ENCODE measurements at places on chromosomes 4 and X. TPM values are rescaled to one million over a fixed set of nuclear protein-coding genes. Genes with fewer than 3 reads are reported as not detected.

NLGN4X gene
- polyA plus RNA-seq, result not detected

GAGE2A gene
- not detected for polyA plus RNA-seq

DNA sequence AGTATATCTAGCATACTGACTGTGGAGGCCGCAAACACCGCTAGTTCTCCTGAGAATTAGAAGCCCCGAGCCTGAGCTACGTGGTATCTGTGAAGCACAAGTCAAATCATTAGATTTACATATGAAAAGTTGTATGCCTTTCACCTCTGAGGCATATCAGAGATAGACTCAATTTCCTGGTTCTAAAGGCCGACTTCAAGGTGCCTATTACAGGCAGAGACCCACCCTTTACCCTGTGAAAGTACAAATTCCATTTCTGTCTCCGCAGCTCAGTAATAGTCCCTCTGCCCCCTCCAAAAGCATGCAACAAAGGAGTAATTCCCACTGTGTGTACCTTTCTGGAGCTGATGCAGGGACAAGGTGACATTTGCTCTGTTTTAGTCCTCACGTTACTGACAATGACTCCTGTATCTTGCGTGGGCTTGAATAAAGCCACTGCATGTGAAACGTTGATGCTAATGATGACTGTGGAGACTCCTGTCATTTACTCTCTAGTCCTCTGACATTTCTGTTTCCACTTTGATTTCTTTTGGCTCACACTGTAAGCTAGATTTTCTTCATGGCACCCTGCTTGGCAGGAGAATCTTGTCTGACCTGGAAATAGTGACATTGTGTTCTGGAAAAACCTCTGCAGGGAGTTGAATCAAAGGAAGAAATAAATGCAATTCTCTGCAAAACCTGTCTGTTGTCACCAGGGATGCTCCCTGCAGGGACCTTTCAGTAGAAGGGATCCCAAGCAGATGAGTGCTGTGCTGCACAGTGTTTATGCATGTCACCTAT lies 273.2 kb upstream of the EMCN start:
- no peak overlapping the region for H3K4me3 ChIP-seq
- no peaks in the 10 kb centered on the region for H3K36me3 ChIP-seq
- H3K27me3 ChIP-seq, result no peaks in the 10 kb centered on the region
- H3K27ac ChIP-seq, result no peak overlapping the region
- H3K4me1 ChIP-seq, result no peaks in the 10 kb centered on the region

DNA sequence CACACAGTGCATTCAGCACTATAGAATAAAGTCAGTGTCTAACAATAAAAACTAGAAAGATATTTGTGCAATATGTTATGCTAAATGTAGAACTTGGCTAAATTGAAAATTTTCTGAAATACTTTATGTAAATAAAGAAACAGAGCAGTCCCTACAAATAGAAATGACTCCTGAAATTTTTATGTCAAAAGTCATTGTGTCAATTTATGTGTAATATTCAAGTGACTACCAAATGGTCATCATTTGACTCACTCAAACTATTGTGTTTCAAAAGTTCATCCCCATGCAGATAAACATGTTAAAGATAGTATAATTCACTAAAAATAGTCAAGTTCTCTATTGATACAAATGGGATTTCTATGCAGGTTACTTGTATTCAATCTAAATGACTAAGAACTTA lies 17.9 kb downstream of the LRBA start:
- H3K4me3 ChIP-seq, result no peak overlapping the region
- H3K4me1 ChIP-seq, result peaks cover 3% of the 10 kb centered on the region
- no peak overlapping the region for H3K27ac ChIP-seq
- no peaks in the 10 kb centered on the region for H3K27me3 ChIP-seq
- H3K36me3 ChIP-seq, result no peaks in the 10 kb centered on the region

- no peak for DNase-seq
- H3K4me3 ChIP-seq, result no peak overlapping the region
- H3K4me1 ChIP-seq, result no peaks in the 10 kb centered on the region
- H3K36me3 ChIP-seq, result peaks cover 2% of the 10 kb centered on the region
- H3K27me3 ChIP-seq, result no peaks in the 10 kb centered on the region
- H3K27ac ChIP-seq, result no peak overlapping the region
Measured at GRCh38 chr4:48620093-48620492, 130.0 kb downstream of the ZAR1 start.

DNA sequence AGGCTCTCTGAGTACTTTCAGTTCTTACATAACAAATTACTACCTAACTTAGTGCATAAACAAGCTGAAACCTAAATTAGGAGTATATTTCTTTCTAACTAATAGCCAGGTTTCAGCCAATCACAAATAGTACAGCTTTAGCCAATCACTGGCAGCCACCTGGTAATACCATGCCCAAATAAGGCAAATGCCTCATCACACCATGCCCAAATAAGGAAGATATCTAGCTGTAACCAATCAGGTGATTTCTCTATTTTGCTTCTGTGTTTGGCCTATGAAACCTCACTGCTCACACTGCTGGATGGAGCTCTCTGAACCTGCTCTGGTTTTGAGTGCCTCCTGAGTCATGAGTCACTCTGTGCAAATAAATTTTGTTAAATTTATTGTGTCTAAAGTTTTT lies 113.5 kb downstream of the DDIT4L start:
- H3K4me3 ChIP-seq, result no peak overlapping the region
- no peaks in the 10 kb centered on the region for H3K36me3 ChIP-seq
- no peaks in the 10 kb centered on the region for H3K4me1 ChIP-seq
- DNase-seq, result no peak
- H3K27ac ChIP-seq, result no peak overlapping the region

- no peaks in the 10 kb centered on the region for H3K27me3 ChIP-seq
- H3K4me3 ChIP-seq, result no peak overlapping the region
- no peak for DNase-seq
- H3K4me1 ChIP-seq, result no peaks in the 10 kb centered on the region
Measured at GRCh38 chr4:79083406-79084010, 144.3 kb upstream of the PAQR3 start.

GRCh38 chrX:39619182-39620009 lies 478.4 kb downstream of the BCOR start:
- DNase-seq, result no peak
- H3K4me1 ChIP-seq, result peaks cover 6% of the 10 kb centered on the region
- no peak overlapping the region for H3K27ac ChIP-seq
- H3K4me3 ChIP-seq, result no peak overlapping the region

DNA sequence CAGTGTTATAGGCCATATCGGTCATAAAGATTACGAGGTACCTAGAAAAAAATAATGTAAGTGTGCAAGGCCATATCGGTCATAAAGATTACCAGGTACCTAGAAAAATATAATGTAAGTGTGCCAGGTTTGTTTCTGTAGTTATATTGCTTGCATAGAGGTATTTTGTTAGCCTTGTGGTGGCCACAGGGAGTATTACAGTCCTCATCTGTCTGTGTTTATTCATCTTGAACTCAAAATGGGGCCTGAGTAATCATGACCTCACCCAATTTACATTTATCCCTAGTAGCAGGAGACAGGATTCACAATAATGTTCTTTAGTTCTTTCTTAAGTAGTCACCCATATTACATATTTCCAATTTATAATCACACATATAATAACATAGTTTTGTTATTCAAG lies 459.7 kb downstream of the MID1IP1 start:
- H3K4me3 ChIP-seq, result no peak overlapping the region
- H3K4me1 ChIP-seq, result no peaks in the 10 kb centered on the region
- no peak overlapping the region for H3K27ac ChIP-seq
- no peaks in the 10 kb centered on the region for H3K27me3 ChIP-seq

DNA sequence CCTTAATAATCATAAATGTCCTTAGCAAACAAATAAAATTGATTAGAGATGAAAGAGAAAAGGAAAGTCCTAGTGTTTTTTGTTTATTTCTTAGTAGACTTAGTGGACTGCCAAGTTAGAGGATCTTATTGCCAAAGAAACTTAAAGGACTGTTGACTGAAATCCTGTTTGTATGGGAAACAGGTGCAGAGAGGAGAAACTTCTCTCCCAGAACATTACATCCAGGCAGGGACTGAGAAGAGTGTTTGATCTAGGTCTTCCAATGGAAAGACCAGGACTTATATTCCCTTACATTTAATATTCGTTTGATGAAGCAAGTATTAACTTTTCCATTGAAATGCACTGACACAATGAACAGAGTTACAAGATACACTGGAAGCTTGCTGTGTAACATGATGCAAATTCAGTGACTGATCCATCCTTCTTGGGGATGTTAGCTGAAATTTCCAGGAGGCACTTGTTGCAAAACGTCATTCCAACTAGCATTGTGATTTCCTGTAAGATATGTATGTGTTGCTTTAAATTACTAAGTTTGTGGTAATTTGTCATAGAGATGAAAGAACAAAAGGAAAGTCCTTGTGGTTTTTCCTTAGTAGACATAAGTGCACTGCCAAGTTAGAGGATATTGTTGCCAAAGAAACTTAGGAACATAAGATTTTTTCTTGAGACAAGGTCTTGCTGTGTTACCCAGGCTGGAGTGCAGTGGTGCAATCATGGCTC lies 505.6 kb downstream of the STIM2 start:
- H3K27me3 ChIP-seq, result no peaks in the 10 kb centered on the region
- no peak for DNase-seq
- H3K27ac ChIP-seq, result no peak overlapping the region
- H3K36me3 ChIP-seq, result no peaks in the 10 kb centered on the region
- no peak overlapping the region for H3K4me3 ChIP-seq
- no peaks in the 10 kb centered on the region for H3K4me1 ChIP-seq

GRCh38 chrX:93791304-93791703 lies 117.3 kb downstream of the FAM133A start:
- no peaks in the 10 kb centered on the region for H3K36me3 ChIP-seq
- no peaks in the 10 kb centered on the region for H3K27me3 ChIP-seq
- no peak overlapping the region for H3K4me3 ChIP-seq
- H3K27ac ChIP-seq, result no peak overlapping the region
- H3K4me1 ChIP-seq, result no peaks in the 10 kb centered on the region

DNA sequence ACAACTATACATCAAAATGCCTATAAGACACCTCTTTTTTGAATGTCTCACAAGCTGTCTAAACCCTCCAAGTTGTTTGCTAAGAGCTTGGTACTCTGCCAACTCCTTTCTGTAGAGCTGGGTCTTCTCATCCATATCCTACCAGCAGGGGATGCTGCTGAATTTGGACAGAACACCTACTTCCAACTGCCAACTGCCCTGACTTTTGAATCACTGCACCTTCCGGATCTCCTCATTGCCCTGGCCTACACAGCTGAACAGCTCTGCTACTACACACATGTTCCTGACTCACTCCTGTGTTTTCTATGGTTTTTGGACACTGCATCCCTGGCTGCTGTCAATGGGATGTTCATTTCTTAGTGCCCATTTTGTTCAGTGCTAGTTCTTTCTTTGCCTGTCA lies 18.7 kb downstream of the FAM184B start:
- H3K27ac ChIP-seq, result no peak overlapping the region
- H3K27me3 ChIP-seq, result no peaks in the 10 kb centered on the region
- DNase-seq, result no peak
- H3K4me1 ChIP-seq, result no peaks in the 10 kb centered on the region
- no peak overlapping the region for H3K4me3 ChIP-seq

DNA sequence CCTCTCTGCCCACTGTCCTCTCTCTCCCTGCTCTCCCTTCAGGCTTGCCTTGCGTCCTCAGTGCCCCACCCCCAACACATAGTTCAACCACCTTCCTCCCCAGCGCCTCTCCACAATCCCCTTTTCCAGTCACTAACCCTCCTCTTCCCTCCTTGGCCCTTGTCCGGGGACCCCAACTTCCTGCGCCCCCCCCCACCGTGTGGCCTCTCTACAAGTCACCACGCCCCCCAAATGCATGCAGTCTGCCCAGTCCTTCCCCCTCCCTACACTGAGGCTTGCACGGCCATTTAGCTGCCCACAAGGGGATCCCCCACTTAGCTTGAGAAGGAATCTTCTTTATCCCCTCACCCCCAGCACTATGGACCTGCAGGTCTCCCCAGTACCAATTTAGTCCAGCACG lies 569 bp downstream of the CXCR3 start:
- H3K27ac ChIP-seq, result peak overlapping the region; percentile 90
- peaks cover 33% of the 10 kb centered on the region for H3K4me1 ChIP-seq
- H3K4me3 ChIP-seq, result peak overlapping the region; percentile 69
- H3K36me3 ChIP-seq, result no peaks in the 10 kb centered on the region
- H3K27me3 ChIP-seq, result no peaks in the 10 kb centered on the region

DNA sequence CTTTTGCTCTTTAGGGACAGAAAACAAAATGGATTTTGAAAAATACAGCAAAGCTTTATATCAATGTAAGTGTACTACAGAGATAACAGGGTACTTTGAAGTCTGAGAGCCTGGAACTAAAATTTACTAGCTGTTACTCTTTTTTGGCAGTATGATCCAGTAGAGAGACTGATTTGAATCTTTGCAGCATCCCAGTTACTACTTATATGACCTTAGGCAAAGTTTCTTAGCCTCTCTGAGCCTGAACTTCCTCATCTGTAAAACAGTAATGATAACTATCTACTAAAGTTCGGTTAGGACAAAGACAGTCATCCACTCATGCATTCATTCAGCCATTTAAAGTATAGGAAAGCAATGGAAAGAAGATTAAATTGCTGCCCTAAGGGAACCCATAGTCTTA lies 10.1 kb downstream of the BRWD3 start:
- no peaks in the 10 kb centered on the region for H3K36me3 ChIP-seq
- no peak overlapping the region for H3K4me3 ChIP-seq
- DNase-seq, result no peak

DNA sequence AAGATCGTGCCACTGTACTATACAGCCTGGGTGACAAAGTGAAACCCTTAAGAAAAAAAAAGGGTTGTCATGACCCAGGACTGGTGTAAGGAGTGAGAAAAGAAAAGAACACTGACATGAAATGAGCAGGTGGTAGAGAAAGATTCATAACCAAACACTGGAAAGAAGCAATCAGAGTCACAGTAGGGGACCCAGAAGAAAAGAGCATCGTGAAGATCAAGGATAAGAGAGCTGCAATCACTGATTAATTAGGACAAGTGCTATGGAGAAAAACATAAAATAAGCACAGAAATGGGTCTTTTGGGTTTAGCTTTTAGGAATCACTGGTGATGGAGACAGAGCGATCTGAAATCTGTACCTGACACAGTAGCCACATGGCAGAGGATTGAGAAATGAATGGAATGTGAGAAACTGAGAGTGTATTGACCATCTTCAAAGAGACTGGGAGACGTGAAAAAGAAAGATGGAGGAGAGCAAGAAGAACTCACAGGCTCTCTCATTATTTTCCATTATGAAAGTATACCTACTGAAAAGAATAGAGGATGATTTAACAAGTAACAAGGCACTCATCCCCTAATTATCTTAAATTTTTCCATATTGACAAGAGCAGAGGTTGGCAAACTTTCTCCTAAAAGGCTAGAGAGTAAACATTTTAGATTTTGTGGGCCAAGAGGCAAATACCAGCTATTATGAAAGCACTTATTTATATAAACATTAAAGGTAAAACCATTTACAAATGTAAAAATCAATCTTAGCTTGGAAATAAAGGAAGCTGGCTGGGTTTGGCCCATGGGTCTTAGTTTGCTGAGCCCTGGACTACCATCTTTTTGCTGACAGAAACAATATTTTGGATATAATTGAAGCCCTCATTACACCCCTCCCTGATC lies 7.3 kb downstream of the TMEM154 start:
- H3K27ac ChIP-seq, result no peak overlapping the region
- H3K4me1 ChIP-seq, result peaks cover 16% of the 10 kb centered on the region
- no peaks in the 10 kb centered on the region for H3K36me3 ChIP-seq

DNA sequence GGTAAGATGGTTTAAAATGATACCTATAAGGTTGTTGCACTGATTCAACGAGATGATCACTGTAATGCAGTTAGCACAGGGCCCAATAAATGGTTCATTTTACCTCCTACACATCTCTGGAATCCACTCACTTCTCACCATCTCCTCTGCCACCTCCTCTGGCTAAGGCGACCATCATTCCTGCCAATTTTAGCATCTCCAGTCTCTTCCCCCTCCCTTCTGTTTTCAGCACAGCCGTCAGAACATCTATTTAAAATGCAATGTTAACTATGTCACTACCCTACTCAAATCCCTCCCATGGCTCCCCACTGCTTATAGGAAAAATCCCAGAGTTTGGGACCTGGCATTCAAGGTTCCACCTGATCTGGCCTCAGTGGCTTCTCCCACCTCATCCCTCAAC lies 3.5 kb upstream of the SYP start:
- no peak overlapping the region for H3K27ac ChIP-seq
- no peaks in the 10 kb centered on the region for H3K4me1 ChIP-seq
- no peaks in the 10 kb centered on the region for H3K36me3 ChIP-seq
- no peaks in the 10 kb centered on the region for H3K27me3 ChIP-seq
